NCI-H1436 treated with DMSO at 0.1 percent for 48 hours (cell line): ENCODE measurements at places on chromosomes 5 and 9.

- no peak for DNase-seq
Measured at GRCh38 chr5:33075731-33076130, 364.6 kb downstream of the NPR3 start.

GRCh38 chr5:79517601-79518000, 3.7 kb upstream of the HOMER1 start:
- DNase-seq, result no peak

DNA sequence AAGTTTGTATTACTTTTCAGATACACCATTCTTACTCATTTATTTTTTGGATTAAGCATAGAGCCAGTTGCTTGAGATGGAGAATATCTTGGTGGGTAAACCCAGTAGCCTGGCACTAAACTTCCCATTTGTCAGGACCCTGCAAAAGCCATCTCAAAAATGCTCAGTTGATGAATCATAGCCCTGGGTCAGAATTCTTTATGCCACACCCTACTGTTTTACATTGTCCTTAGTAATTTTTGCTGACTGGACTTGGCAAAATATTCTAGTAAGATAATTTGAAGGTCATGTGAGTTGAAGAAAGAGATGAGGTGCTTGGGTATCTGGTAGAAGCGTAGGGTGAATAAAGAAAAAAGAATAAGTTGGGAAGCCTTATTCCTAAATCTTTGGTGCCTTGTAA, 50.7 kb downstream of the C7 start:
- no peak for DNase-seq

GRCh38 chr5:67530609-67531255, 334.1 kb upstream of the CD180 start:
- DNase-seq, result no peak

- DNase-seq, result no peak
Measured at GRCh38 chr9:109781086-109781485, 1.1 kb downstream of the PALM2AKAP2 start.

GRCh38 chr9:79895232-79895631, 323.5 kb downstream of the TLE4 start:
- DNase-seq, result no peak

DNA sequence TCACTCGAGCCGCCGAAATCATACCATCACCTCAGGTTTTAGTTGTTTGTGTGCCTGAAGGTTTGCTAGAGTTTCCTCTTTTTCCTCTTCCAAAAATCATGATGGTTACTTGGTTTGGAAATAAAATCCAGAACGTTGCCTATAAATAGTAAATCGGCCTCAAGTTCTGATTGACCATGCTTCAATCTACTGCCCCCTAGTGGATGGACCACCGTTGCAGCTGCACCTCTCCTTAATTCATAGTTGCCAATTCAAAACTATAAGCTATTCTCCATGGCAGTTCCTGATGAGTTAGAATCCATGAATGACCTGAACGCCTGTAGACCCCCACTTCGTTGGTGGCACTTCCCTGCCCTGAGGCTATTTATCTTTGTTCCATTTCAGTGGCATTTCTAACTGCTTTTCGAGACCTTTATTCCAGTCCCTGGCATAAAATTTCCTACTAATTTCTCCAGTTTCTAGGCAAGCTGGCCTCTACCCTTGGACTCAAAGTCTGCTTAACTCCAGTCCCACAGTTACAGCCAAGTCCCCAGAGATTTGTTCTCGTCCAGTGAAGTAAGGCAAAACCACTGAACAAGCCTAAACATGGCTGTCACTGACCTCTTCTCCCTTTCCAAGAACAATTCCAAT, 422.6 kb downstream of the EFNA5 start:
- DNase-seq, result no peak

DNA sequence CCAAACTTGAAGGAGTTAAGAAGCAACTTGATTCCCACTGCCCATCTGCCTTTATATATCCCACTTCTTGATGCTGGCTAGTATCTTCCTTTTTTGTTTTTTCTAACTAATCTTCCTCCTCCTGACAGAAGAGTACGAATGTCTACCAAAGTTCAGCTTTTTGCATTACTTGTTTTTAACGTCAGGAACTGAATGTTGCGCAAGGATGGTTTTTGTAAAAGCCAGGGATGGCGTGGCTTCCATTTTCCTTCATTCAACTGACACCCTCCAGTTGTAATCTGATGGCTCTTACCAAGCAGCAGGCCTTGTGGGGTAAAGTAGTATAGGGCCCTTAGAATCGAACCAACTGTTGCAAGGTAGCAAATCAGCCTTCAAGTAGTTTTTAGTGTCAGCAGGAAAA, 70.8 kb upstream of the GPR151 start:
- DNase-seq, result no peak

GRCh38 chr5:67355120-67355713, 158.6 kb upstream of the CD180 start:
- DNase-seq, result peak; percentile 77
